NCI-H345 (cell line): ENCODE measurements at places on chromosomes 12 and 14.

GRCh38 chr14:68231898-68232297 is 412.3 kb downstream of the RAD51B start:
- DNase-seq: no peak

DNA sequence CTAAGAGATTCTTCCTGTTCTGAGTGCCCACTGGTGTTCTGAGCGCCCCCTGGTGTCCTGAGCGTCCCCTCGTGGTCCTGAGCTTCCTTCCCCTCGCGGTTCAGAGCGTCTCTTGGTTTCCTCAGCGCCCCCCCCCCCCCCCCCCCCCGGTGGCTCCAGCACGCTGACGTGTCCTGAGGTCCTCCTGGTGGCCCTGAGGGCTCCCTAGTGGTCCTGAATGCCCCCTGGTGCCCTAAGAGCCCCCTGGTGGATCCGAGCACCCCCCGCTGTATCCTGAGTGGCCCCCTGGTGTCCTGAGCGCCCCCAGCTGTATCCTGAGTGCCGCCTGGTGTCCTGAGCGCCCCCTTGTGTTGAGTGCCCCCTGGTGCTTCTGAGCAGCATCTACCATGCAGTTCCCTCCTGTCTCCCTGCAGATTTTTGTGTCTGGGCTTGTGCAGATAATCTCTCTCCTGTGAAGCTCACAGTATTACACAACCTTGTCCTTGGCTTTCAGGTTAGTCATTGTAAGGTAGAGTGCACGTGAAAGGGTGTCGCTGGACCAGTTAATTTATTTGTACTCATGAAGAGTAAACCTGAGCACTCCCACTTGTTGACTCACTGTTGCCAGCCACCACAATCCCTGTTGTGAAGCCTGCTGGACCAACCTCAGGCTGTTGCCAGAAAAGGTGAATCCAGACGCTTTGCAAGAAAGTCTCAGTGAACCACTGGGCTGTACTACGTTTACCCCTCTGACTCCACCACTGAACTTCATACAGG is 1168.4 kb downstream of the TMEM121 start:
- peak; percentile 87 for DNase-seq

- no peak for DNase-seq
Observed at GRCh38 chr12:61563665-61564450, 696.3 kb upstream of the USP15 start.

DNA sequence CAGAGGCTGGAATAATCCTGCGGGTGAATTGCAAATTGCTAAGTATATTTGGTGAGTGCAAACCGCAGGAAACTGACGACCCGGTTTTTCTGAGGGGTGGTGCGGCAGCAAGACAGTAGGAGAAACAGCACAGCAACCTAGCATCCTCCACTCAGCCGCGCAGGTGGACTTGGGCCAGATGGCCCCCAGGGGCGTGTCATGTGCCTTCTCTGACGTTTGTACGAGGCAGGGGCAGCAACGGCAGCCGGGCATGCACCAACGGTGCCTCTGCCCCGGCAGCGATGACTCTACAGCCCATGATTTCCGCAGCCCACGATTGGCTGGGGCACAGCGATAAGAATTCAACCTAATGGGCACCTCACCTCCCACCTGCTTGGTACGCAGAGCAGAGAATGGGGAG is 11.1 kb upstream of the CLEC2A start:
- DNase-seq: peak; percentile 70

- no peak for DNase-seq
Observed at GRCh38 chr12:4486980-4487379, 41.4 kb upstream of the FGF6 start.
